ENCODE measurements at places on chromosomes 5 and 9.
A peak's percentile ranks its signal among the peaks of the same experiment; 100 is the strongest.

DNA sequence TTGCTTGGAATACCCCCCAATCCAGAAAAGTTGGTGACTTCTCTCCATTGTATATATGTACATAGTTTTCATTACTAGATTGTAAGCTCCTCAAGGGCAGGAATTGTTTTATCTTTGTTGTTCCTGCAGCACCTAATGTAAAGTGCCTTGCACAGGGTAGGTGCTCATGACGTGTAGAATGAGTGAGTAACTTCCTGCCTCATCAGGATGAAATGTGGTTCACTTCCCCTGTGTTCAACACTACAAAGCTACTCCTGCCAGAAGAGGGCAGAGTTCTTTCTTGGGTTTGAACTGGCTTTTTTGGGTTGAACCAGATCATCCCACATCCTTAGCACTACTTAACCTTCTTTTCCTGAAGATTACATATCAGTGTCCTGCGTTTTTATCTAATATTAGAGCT is 23.9 kb downstream of the GTF3C4 start:
- peak; percentile 34 for DNase-seq

DNA sequence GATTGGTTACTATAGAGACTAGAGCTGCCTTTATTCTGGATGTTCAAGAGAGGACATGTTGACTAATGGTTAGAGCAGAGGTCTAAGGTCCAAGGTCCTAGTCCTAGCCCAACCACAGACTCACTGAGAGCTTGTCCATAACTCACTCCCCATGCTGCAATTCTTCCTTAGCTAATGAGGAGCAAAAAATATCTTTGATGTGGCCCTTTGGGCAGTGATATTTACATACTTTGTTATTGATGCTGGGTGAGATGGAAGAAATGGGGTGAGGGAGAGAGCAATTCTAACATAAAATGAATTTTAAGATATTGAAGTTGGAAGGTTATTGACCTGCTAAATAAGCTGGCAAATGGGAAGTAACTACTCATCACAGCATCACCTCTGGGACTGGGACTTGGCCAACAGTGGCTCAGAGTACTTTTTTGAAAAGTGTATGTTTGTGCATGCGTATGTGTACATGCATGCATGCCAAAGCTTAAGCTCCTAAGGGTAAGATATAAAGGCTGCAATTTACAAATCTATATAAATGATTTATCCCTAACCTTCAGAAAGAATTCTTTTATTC is 58.0 kb upstream of the ANKRD55 start:
- no peak for DNase-seq

- no peak for DNase-seq
These were observed 8.3 kb upstream of the PSMB7 start for GRCh38 chr9:124423591-124423990.

GRCh38 chr9:6757132-6757455 is 679 bp upstream of the KDM4C start:
- peak; percentile 54 for DNase-seq

GRCh38 chr9:10041726-10042229 is 571.0 kb downstream of the PTPRD start:
- DNase-seq = no peak

DNA sequence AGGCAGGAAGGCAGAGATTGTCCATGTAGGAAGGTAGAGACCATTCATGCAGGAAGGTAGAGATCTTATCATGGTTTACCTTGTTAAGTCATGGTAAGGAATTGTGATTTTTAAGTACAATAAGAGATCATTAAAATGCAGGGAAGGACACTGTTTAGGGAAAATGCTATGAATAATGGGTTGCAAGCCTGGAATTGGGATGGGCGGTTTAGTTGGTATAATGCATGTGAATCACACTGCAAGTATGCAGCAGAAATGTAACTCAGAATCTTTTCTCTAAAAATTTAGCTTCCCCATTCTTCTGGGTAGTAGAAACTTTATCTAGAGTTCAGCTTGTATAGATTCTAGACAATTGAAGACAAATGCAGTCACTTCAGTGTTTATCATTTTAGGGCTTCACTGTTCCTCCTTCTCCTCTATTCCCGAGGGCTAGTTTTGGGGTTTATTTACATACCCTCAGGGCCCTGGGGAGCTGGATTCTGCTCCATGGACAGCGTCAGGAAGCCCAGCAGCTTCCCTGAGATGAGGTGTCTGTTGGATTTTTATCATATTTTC is 212.0 kb downstream of the SREK1 start:
- no peak for DNase-seq

DNA sequence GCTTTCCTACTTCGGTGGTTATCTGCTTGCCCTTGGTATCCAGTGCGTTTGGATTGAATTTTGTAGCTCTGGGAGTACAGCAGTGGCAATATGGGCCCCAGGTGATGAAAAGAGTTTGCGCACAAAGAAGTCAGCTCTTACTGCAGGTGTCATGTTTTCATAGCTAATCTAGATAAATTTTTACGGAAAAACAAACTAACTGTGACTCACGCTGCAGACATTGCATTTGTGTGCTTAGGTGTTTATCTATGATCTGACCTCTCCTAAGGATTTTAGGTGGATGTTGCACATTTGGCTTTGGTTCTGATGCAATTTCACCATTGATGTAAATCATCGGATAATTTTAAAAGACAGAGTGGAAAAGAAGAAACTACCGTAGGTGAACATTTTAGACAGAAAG is 92.1 kb downstream of the VCAN start:
- DNase-seq = no peak

DNA sequence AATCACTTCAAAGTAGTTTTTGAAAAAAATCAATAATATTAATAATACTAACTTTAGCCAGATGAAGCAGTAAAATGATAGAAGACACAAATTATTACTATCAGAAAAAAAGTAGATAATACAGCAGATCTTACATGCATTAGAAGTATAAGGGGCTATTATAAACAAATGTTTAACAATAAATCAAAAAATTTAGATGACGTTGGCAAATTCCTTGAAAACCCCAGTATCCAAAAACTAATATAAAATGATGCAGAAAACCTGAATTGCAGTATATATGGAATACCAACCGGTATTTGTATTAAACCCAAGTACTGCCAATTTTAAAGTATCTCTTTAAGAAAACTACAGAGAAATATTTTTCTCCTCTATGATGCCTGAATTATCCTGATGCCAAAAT is 573.3 kb upstream of the CTNND2 start:
- no peak for DNase-seq

GRCh38 chr9:26159575-26160392 is 481.5 kb upstream of the TUSC1 start:
- DNase-seq = no peak

- DNase-seq = no peak
These were observed 78.4 kb upstream of the DAB2 start for GRCh38 chr5:39503155-39503554.

GRCh38 chr5:147403651-147404640 is 105.9 kb downstream of the DPYSL3 start:
- DNase-seq = no peak

DNA sequence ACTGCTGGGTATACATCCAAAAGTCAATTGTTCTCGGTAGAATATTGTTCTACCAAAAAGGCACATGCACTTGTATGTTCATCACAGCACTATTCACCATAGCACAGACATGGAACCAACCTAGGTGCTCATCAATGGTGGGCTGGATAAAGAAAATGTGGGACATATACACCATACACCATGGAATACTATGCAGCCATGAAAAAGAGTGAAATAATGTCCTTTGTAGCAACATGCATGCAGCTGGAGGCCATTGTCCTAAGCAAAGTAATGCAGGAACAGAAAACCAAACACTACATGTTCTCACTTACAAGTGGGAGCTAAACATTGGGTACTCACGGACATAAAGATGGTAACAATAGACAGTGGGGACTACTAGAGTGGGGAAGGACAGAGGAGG is 145.5 kb downstream of the APBA1 start:
- DNase-seq = no peak

DNA sequence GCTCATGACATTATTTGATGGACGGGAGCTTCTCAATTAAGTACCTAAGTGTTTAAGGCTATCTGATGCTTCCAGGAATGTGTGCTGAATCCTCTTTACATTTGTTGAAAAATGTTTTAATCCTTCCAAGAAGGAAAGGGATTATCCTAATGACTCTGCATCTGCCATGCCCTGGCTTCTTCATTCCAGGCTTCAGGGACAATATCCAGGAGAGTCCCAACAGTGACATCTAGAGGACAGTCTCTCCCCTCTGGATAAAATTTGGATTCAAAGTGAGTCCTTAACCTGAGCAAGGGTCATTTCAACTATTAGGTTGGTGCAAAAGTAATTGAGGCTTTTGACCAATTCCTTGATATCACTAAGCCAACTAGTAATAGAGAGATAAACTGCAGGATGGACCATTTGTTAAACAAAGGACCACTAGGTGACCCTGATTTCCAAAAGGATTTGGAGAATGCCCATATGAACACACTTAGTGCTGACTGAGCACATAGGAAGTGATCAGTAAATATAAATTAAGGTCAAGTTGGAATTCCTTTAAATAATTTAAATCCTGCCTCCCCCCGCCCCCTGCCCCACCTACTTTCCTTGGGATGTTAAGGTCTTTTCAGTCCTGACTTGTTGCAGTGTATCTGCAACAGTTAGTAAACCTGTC is 19.1 kb downstream of the TNFSF8 start:
- peak; percentile 99 for DNase-seq
